Activated gamma-delta T cell treated with anti-CD3 and anti-CD28 coated beads, Interleukin-2, amount 50 U/mL, for 16 hours (primary cell): ENCODE measurements at places on chromosomes 6 and 20.

GRCh38 chr6:22880686-22881433 is 311.5 kb downstream of the HDGFL1 start:
- DNase-seq: no peak

DNA sequence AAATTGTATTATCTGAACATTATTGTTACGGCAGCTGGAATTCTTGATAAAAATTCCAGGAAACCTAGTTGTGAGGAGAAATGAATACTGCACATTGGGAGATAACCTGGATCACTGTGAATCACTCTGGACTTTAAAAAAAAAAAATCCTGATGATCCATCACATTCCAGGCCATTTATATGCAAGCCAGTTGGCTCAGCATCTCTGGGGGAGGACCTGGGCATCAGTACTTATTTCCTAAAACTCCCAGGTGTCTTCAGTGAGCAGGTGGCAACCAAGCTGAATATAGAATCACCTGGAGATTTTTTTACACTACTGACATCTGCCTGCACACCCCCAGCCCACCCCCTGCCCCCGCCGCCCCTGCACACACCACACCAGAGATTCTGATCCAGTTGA is 39.1 kb upstream of the SIRT5 start:
- DNase-seq: no peak

DNA sequence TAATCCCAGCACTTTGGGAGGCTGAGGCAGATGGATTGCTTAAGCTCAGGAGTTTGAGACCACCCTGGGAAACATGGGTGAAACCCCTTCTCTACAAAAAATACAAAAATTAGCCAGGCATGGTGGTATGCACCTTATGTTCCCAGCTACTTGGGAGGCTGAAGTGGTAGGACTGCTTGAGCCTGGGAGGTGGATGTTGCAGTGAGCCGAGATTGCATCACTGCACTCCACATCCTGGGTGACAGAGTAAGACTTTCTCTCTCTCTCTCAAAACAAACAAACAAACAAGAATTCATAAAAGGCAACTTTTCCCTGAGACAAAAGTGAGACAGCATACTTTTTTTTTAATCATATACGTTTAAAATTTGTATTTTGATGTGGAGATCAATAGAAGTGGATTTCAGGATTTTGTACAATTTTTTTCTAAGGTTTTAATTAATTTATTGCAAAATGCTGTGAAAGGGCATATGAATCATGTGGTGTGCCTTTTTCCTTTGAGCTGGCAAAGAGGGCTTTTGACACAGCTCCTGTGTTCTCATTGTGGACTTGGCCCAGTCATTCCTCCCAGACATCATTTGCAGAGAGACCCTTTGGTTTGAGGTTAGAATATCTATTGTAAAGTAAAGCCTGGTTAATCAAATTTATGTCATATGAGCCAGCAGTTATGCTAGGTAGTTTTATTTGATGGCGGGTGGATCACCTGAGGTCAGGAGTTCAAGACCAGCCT is 77.1 kb downstream of the TULP4 start:
- DNase-seq: no peak

DNA sequence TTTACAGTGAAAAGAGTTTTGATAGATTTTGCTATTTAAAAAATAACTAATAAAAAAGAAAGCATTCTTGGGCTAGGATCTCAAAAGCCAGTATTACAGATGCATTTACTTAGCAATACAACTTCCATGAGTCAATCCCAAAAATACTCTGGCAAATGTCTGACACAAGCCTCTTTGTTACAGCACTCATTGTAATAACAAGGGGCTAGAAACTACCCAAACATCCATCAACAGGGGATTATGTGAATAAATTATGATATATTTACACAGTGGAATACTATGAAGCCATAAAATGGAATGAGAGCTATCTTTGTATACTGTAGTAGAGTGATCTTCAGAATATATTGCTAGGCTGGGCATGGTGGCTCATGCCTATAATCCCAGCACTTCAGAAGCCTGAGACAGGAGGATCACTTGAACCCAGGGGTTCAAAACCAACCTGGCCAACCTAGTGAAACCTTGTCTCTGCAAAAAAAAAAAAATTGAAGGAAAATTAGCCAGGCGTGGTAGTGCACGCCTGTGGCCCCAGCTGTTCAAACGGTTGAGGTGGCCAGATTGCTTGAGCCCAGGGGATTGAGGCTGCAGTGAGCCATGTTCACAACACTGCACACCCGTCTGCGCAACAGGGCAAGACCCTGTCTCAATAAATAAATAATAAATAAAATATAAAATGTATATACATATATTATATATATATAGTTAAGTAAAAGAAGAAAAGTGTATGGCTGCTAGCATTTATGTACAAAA is 34.7 kb upstream of the TOP1 start:
- no peak for DNase-seq

GRCh38 chr6:156587751-156588301 is 189.4 kb upstream of the ARID1B start:
- no peak for DNase-seq

DNA sequence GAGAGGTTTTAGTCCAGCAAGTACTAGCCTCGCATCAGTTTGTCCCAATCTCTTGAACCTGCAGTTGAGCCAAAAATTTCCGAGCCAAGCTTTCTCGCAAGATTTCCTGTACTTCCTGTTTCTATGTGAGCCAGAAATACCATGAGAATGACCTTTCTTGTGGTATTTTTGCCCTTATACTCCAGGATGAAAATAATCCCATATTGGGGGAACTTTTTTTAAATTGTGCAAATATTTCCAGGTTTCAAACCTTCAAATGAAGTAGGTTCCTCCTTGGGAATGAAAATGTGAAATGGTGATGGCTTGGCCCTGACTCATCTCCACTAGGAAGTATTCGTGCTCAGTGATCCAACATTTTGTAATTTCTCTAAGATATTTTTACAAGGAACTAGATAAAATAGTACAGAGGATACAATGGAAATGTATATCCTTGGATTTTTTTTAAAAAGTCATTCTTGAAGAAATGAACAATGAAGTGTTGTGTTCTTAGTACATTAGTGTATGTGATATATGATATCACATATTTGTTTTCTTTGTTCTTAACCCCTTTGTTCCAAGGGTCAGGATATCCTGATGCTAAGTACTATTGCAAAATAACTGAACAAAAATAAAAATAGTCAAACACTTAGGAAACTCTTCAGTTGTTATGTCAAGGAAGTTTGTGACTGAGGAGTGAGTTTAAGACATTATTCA is 184.0 kb downstream of the PDE7B start:
- DNase-seq: no peak

DNA sequence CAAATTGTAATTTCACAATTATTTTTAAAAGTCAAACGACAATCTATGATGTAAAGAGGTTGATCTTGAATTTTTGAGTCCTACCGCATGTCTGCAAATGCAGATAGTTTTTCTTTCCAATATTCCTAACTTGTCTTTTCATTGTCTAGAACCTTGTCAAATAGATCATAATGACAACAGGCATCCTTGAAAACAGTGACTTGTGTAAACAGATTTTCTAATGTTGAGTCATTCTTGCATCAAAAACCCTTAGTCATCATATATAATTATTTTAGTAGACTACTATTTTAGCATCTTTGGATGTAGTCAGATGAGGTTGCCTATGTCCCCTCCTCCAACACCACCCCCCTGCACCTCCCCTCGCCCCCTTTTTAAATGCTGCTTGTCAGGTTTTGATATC is 43.8 kb downstream of the BMP6 start:
- DNase-seq: no peak
